ENCODE measurements at places on chromosomes 7 and 10.

DNA sequence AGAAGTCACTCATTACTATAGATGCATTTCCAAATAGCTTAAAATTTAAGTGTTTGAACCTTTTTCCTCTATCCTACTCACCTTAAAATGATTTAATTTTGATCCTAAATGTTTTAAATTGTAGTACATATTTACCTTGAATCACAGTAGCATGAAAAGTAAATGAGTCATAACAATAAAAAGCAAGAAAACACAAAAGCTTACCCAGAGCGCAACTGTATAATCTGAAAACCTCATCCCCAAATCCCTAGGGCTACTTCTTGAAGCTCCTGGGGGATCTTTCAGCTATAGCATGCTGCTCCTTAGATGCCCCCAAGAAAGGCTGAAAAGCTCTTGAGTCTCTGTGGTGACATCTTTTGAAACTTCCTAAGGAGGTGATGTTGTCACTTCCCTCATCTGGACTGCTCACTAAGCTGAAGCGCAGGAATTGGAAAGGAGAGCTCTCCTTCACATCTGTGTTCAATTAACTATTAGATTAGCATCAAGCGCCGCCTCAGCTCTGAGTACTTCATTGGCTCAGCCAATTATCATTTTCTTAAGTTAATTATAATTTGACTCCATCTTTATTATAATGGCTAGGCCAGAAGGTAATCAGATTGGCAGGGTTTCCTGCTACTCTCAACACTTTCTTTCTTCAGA, 60.2 kb downstream of the SEMA3E start:
- no peak for DNase-seq

DNA sequence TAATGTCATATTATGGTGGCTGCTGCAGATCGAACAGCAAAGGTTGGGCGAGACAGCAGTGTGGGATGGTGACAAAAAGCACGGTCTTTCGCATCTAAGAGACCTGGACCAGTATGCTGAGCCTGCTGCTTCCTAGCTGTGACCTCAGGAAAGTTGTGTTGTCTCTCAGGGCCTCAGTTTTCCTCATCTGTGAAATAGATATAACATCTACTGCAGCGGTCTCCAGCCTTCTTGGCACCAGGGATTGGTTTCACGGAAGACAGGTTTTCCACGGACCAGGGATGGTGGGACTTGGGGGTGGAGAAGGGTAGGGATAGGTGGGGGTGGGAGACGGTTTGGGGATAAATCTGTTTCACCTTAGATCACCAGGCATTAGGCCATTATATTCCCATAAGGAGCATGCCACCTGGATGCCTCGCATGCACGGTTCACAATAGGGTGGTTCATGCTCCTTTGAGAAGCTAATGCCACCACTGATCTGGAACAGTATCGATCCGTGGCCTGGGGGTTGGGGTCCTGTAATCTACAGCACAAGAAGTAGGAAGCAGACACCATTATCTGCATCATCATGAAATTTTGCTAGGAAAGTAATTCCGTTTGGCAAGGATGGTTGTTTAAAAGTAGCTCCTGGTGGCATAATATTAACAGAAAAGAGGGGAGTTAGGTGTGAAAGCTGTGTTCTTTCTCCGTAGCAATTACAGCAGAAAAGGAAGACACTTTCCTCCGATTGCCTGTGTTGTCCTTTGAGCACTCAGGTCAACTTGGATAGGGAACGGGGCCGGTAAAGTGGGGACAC, 10.8 kb downstream of the KLF6 start:
- DNase-seq: peak; percentile 37

GRCh38 chr10:131915484-131915883, 14.7 kb downstream of the PPP2R2D start:
- no peak for DNase-seq

- peak; percentile 22 for DNase-seq
These were observed 594 bp upstream of the RP9 start for GRCh38 chr7:33109758-33110238.

DNA sequence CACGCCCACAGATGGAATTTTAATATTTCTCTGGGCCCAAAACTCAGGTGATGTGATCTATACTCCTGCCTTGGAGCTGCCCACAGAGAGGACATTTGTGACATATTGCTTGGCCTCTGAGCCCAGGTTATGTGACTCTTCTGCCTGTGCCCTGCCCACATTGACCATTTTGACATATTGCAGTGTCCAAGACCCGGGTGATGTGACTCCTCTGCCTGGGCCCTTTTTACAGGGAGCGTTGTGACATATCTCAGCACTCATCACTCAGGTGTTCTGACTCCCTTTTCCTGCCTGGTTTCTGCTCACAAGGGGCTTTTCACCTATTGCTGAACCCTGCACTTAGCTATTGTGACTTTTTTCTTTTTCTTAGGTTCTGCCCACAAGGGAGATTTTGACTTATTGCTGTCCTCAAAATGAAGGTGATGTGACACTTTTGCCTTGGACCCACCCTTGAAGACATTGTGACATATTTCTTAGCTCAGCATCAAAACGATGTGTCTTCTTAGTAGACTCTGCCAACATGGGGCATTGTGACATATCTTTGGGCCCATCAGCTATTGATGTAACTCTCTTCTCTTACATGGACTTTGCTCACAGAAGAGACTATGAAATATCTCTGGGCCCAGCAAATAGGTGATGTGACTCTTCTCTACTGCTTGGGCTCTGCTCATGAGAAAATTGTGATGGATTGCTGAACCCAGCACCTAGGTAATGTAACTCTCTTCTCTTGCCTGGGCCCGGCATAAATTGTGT, 11.0 kb upstream of the ZNF107 start:
- no peak for DNase-seq

DNA sequence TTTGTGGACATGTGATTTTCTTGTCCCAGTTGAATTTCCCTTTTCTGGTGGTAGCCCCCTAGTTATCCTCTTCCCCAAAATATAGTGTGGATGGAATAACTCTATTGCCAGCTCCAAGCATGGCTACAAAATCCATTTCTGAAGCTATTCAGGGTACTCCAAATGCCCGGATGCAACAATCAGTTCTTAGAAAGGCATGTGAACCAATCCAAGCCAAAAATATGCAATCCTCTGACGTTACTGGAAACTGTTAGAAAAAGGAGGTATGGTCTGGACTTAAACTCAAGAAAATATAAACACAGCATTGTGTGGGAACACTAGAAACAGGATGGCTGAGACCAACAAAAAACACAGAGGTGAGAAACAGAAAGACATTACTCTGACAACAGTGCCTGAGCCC, 347.0 kb downstream of the GPAM start:
- no peak for DNase-seq

GRCh38 chr10:51106311-51106945, 32.1 kb downstream of the PRKG1 start:
- no peak for DNase-seq

DNA sequence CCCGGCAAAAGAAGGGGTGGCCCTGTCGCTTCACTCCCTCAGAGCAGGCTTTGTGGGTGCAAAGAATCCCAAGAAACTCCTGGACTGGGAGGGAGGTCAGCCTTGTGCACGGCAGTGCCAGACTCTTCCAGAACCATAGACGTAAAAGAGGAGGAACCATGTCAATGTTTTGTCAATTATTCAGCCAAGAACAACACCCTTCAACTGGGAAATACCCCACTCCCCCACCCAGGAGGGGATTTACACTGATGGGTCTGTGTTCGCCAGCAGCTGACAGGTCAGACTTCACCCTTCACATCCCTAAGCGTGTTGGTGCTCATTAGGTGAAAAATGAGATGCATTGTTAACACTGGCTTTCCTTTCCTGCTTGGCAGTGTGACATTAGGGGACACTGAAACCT, 116.8 kb upstream of the BMPER start:
- no peak for DNase-seq

- no peak for DNase-seq
These were observed 20.9 kb downstream of the AQP1 start for GRCh38 chr7:30932562-30932961.

DNA sequence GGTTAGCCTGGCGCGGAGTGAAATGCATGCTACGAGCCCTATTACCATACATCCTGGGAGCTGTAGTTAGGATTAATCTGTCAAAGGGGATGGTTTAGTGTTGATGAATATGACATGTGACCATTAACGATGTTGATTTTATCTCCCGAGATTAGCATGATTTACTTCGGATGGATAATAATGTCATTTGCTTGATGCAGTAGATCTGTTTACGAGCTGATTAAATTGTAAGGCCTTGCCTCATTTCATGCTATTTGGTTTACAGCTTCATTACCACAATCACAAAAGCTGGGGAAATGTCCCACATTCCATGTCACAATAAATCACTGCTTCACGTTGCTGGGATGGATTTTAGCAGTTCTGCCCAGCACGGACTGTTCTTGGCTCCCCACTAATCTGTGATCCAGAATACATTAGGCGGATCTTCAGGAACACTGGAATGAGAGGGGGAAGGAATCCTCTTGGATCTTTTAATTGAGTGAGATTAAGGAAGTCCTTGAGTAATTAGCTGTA, 22.3 kb downstream of the ZNF503 start:
- no peak for DNase-seq

DNA sequence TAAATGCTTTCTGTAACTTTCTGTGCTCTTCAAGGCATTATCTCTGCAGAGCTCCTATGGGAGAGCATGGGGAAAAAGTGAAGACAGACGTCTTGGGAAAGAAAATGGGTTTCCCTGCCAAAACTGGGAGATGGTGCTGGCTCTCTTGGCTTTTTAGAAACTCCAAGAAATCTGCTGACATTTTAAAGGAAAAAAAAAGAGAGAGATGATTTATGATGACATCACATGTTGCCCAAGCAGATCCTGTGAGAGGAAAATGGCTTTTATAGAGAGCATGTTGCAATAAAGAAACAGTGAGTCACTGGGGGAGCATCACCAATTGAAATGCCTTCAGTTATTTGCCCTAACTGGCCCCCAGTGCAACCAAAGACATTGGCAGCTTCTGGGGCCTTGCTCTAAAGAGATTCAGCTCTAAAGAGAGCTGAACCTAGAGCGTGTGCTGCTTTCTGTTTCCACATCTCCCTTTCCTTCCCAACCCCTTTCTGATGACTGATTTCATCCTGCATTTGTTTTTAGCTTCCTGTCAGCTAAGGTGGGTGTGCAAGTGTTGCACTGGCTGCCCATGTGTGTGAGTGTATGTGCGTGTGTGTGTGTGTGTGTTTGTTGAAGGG, 37.7 kb downstream of the LRMDA start:
- DNase-seq: peak; percentile 37

GRCh38 chr10:113004069-113004618, 54.1 kb downstream of the TCF7L2 start:
- no peak for DNase-seq

DNA sequence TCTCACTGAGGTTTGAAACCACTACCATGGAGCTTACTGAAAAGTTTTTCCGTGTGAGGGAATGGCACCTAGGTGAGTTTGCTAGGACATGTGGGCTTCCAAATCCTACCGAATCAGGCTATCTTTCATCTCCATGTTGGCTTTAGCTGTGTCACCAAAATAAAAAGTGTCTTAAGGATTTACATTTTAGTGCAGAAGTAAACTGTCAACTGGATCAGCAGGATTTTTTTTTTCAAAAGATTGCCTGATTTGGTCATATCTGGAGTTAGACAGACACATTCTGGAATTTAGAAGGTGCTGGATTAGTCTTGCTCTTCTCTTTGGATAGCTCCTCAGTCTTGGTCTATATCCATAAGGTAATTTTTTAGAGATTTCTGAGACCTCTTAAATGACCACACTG, 5.5 kb downstream of the ARID5B start:
- DNase-seq: no peak

- DNase-seq: no peak
These were observed 9.0 kb upstream of the PIP4K2A start for GRCh38 chr10:22723343-22723779.

GRCh38 chr7:113204415-113204814, 86.1 kb upstream of the SMIM30 start:
- DNase-seq: no peak

DNA sequence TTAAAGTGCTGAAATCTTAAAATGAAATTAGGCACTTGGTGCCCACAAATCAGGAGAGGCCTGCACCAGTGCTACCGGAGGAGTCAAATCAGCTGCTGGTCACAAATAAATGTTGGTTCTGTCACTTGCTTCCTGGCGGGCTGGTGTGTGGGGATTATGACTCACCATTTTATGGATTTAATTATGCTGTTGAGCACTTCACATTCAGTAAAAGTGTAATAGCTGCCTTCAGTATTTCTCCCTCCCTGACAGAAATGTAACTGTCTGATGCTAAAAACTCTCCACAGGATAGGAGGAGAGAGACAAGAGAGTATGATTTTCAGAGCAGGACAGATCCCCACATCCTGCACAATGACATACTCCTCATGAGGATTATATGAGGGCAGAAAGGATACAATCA, 186.0 kb downstream of the JAZF1 start:
- DNase-seq: no peak

DNA sequence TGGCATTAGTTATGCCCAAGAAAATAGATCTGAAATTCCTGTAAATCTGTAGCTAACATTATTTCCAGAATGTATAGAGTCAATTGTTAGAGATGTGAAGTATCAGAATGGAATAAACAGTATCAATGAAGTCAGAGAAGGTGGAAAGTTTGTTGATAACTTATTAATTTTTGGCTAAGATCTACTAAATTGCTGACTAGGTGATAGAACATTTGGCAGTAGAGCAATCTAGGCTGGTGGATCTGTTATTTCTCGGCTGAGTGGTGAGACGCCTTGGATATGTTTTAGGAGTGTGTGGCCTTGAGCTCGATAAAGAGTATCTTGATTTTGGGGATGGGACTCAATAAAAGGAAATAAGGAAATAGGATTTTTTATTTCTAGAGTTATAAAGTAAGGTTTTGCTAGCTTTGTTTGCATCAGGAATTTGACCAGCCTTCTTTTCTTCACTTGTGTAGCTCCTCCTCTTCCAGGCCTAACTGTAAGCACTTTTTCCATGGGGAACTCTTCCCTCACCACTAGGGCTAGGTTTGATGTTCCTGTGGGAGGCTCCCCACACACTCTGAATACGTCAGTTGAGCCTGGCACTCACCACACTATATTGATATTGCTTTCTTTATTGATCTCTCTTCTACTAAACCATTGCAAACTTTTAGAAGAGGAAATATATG, 86.8 kb upstream of the CSTF2T start:
- peak; percentile 4 for DNase-seq

- no peak for DNase-seq
These were observed 143.0 kb downstream of the BUB3 start for GRCh38 chr10:123297175-123297574.

GRCh38 chr10:132610071-132610701, 72.6 kb downstream of the INPP5A start:
- no peak for DNase-seq

DNA sequence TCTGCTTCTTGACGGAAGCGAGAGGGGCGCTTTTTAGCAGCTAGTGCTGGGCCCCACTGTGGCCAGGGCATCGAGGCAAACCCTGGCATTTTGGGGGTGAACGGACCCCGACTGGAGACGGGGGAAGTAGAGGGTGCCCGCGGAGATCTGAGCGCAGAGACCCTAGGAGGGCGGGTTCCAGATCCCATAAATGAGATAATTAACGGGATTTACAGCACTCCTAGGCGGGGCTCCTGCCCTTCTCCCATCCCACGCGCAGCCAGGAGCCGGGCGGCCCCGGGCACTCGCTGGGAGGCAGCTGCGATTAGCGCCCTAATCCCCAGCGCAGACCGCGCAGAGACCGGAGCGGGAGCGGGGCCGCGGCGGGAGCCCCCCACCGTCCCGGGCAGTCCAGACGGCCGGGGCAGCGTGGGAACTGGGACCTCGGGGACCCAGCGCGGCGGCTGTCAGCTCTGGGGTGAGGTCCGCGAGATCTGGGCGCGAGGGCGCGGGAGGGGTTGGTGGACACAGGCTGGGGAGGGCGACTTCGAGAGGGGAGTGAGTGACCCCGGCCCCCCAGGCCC, 735 bp downstream of the JCAD start:
- DNase-seq: peak; percentile 9
